ENCODE measurements at places on chromosomes 12 and 14.

GRCh38 chr14:44490966-44491365 lies 16.1 kb downstream of the FSCB start:
- DNase-seq, result no peak

GRCh38 chr12:92363295-92364146 lies 217.9 kb upstream of the BTG1 start:
- DNase-seq, result peak; percentile 62

DNA sequence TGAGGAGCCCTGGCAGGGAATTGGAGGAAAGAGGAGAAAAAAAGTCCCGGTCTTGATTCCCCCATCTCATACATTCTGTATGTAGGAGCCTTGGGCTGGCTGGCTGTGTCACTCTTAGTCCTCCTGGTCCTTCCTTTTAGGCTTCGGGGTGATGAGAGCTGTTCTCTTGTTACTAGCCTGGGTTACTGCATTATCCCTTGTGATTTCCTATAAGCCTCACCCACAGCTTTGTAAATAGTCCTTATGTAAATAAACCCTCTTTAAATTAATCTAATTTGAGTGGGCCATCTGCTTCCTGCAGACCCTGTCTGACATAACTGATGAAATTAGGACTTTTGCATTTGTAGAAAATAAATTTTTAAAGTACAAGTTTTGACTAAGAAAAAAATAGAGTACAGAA lies 19.2 kb downstream of the DNM1L start:
- no peak for DNase-seq

GRCh38 chr12:131589966-131590365 lies 120.9 kb upstream of the SFSWAP start:
- no peak for DNase-seq

- DNase-seq, result no peak
Observed at GRCh38 chr12:66388517-66388916, 86.2 kb downstream of the HELB start.

GRCh38 chr14:93619176-93619793 lies 169.0 kb downstream of the PRIMA1 start:
- DNase-seq, result no peak

DNA sequence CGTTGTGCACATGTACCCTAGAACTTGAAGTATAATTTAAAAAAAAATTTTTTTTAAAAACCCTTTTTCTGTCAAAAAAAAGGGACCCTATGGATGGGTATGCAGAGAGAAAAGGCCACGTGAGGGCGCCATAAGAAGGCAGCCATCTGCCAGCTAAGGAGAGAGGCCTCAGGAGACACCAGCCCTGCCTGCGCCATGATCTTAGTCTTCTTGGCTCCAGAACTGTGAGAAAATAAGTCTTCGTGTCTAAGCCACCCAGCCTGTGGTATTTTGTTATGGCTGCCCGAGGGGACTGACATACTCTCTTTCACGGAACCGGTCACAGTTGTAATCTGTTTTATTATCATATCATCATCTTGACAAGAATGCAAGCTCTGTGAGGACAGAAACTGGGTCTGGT lies 174.8 kb downstream of the EFCAB11 start:
- no peak for DNase-seq

GRCh38 chr12:124869059-124869665 lies 5.5 kb upstream of the SCARB1 start:
- DNase-seq, result no peak

DNA sequence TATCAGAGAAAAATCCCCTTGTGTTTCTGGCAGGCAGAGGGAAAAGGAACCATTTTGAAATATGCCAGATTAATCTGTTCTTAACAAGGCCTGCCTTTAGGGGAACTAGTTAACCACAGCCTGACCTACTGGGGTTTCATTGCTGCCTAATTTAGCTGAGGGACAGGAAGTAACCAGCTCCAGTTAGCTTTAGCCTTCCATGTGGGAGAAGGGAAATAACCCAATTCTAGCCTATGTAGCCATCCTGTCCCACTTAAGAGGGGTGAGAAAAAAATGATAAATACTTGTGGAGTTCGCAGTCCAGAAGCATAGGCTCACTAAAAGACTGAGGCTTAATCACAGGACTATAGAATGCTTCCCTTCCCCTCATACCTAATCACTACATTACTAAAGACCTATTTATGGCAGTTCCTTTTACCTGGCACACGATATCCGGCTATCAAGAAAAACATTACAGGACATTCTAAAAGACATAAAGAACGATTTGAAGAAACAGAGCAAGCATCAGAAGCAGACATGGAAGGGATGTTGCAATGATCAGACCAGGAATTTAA lies 22.8 kb downstream of the COX8C start:
- no peak for DNase-seq

GRCh38 chr12:124861492-124861891 lies 2.2 kb downstream of the SCARB1 start:
- no peak for DNase-seq

GRCh38 chr12:69534389-69534822 lies 50.9 kb upstream of the CCT2 start:
- DNase-seq, result no peak

- no peak for DNase-seq
Observed at GRCh38 chr14:67579636-67580035, 20.4 kb downstream of the PIGH start.

DNA sequence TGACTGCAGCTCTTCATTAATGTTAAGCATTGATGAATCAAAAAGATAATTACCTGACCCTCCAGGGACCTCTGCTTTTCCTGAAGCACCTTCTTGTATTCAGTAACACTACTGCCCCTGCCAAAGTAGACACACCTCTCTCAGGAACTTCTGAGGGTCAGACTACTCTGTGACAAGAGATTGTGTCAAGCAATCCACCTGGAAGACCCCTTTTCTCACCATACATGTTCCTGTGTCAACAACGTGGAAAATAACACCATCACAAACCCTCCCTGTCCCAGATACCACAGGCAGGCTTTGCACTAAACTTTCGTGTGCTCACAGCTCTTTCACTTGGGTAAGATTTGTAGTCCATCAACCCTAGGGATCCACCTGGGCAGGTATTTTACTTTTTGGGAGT lies 13.2 kb downstream of the KRT76 start:
- no peak for DNase-seq

- DNase-seq, result no peak
Observed at GRCh38 chr12:101173197-101173749, 36.8 kb downstream of the SLC5A8 start.

- DNase-seq, result no peak
Observed at GRCh38 chr14:57869617-57870016, 3.7 kb upstream of the SLC35F4 start.

GRCh38 chr12:111753144-111753881 lies 13.4 kb upstream of the ALDH2 start:
- no peak for DNase-seq

GRCh38 chr12:56487448-56488040 lies 417 bp downstream of the GLS2 start:
- no peak for DNase-seq

GRCh38 chr12:66688846-66689439 lies 10.1 kb upstream of the GRIP1 start:
- peak; percentile 32 for DNase-seq

- no peak for DNase-seq
Observed at GRCh38 chr12:131477613-131478012, 233.3 kb upstream of the SFSWAP start.

DNA sequence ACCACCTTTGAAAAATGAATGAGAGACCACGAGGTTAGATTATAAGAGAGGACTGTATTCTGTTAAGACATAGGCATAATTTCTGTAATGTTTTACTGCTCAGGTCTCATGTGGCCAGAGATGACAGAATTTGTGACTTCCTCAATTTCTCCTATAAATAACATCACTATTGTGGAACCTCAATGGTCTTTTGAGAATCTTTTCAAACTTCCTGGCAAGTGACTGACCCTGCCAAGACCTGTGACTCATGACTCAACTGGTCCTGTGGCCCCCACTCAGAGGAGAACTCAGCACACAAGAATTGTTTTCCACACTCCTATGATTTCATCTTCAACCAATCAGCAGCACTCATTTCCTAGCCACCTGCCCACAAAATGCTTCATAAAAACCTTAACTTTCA lies 508.2 kb upstream of the ATP2B1 start:
- DNase-seq, result no peak

GRCh38 chr14:104931771-104932675 lies 7.3 kb downstream of the PLD4 start:
- DNase-seq, result no peak

- no peak for DNase-seq
Observed at GRCh38 chr12:88720785-88721650, 140.7 kb upstream of the KITLG start.

- DNase-seq, result no peak
Observed at GRCh38 chr14:100115726-100116125, 43.7 kb downstream of the DEGS2 start.

DNA sequence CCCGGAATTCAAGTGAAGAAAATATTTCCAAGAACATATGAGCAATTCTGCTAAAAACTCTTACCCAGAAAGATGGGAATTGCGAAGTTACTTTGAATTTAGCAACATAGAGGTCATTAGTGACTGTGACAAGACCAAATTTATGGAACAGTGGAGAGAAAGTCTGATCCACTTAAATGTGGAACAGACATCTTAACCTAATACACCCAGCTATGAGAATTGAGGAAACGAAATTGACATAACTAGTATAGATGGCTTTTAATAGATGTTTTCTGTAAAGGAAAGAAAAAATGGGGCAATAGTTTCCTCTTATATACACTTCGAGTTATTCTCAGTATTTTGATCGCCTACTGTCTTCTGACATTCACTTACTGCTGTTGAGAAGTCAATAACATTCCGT lies 4.6 kb downstream of the OVCH1 start:
- DNase-seq, result no peak

DNA sequence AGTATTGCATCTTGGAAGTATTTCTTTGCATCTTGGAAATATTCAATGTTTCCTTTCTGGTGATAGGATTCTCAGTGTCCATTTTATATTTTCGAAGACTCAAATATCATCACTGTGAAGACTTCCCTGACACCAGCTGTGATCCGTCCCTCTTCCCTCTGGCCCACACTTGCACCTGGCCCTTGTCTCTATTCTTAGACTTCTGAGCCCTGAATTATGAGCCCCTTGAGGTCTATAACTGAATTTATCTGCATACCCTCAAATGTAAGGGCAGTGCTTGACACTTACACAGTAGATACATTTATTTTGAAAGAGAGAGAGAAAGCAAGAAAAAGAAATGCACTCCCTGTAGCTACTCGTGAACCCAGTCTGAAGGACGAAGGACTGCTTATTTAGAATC lies 376.7 kb downstream of the ZFP36L1 start:
- no peak for DNase-seq

GRCh38 chr14:90140298-90140955 lies 78.6 kb downstream of the KCNK13 start:
- DNase-seq, result no peak

DNA sequence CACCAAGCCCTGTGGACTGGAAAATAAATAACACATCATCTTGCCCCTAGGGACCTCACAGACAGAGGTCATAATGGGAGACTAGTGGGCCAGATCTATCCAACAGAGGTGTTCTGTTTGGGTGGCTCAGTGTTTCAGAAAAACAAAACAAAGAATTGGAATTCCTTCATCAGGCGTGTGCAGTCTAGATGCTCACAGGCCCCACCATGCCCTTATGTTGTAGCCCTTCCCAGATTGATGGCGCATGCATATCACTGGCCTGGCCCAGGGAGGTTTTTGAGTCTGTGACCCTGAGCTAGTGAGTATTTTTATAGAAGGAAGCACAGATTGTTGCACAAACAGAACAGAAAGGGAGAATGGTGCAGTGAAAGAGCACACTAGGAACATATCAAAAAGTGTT lies 859.6 kb downstream of the BCL11B start:
- DNase-seq, result no peak

GRCh38 chr14:67571275-67571990 lies 28.6 kb downstream of the PIGH start:
- DNase-seq, result peak; percentile 73

Measured in activated T-cell treated with anti-CD3 and anti-CD28 coated beads, Interleukin-2, amount 50 U/mL, for 1 hour (primary cell).